Stimulated activated CD8-positive, alpha-beta memory T cell treated with anti-CD3 and anti-CD28 coated beads, Interleukin-4, amount 100 ng/mL, for 4 hours (primary cell): ENCODE measurements at places on chromosomes 11 and 22.

DNA sequence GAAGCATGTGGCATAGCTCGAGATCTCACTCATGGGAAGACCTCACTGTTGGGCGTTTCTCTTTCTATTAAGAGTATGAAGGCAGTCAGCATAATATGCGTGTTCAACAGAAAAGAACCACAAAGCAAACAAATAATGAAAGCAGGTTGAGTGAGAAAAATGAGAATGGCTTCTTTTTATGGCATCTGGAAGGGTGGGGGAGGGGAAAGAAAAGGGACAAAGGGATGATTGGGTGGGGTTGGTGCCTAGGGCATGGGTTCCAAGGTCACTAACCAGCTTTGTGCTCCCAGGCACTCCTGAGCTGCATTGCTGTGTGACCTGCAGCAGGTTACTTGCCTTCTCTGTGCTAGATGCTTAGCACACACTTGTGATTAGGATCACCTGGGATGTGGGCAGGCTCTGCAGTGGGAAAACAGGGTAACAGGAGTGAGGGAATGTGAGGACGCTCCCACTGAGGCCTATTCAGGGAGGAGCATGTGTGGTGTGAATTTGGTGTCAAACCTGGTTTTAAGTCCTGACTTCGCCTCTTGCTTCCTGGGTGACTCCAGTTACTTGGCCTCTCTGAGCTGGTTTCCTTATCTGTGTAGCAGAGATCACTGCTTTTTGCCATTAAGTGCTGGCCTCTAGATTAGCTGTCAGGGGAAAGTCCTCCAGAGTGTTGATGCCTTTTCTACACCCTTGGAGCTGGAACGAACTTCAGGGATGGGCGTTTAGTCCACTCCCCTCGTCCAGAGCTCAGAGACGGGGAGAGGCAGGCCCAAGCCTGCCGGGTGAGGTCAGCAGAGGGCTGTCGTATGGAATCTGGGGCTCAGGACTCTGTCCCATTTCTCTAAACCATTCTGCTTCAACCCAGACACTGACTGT is 74.8 kb downstream of the KIAA1671 start:
- DNase-seq = no peak

DNA sequence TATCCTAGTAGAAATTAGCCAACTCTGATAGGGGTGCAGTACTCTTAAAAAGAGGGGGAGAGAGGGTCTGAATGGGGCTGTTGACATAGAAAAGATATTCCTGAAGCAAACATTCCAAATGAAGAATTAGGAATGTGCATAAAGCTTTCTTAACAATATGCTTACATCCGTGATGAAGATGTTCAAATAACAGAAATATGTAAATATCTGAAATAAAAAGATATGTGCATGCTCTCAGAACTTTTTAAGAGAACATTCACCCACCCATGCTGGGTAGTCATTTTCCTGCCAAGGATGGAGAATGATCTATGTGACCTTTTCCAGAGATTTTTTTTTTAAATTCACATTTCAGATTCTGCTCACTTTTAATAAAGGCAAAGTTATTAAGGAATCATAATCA is 80.6 kb downstream of the GRIA4 start:
- DNase-seq = no peak

- no peak for DNase-seq
These were observed 2.3 kb downstream of the C1QTNF6 start for GRCh38 chr22:37185646-37186227.

GRCh38 chr22:19760058-19760950 is at the start of gene TBX1:
TBX1 (plus strand) TSS chr22:19760778; CDS start chr22:19760844, 66 bp downstream.
- no peak for DNase-seq

GRCh38 chr11:105361651-105362050 is 222.1 kb upstream of the CARD18 start:
- no peak for DNase-seq

DNA sequence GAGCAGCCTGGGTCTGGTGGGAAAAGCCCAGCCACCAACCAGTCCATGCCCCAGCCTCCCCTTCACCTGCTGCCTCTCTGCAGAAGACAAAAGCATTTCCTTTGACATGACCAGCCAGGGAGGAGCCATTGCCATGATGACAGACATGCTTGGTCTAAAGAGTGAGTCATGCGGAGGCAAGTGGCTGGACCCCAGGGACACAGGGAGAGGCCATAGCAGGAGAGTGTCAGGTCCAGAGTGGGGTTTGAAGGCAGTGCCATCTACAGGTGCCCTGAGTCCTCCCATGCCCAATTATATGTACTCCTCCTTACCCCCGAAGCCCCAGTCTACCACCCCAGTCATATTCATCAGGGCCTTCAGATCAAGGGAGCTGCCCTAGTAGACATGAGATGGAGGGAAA is 67.4 kb downstream of the SCN3B start:
- DNase-seq = no peak

DNA sequence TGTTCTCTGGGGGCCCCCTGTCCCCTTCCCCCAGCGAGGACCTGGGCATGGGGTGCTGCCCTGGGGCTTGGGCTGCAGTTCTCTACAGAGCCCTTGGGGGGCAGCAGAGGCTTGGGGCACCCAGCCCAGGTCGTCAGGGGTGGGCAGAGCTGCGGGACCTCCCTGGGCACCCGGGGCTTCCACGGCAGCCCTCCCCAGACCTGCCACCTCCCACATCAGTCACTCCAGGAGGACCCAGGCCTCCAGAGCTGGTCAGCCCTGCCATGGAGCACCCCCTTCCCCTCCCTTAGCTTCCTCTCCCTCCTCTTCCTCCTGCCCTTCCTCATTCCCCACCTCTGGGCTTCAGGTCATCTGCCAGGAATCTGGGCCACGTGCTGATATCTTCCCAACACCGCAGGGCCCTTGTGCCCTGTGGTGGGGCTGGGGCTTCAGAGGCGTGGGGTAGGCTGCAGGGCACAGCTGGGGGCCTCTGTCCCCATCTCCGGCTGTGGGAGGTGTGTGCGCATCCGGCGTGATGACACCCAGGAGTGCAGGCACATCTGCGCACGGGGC is 5.8 kb downstream of the TSPAN4 start:
- DNase-seq = peak; percentile 33

DNA sequence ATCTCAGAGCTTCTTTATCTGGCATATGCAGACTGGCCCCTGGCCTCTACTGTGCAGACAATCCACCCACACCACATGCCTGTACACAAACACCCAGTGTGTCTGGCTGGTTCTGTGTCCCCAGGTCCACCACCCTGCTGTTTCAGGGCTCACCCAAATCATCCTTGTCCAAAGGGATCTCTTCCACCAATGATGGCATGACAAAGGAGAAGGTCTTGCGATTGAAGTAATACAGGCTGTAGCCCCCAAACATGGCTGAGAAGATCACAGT is 1.7 kb downstream of the SLC37A4 start:
- no peak for DNase-seq

- DNase-seq = no peak
These were observed 5.3 kb upstream of the OR52M1 start for GRCh38 chr11:4539603-4540219.

- DNase-seq = no peak
These were observed 4167.4 kb upstream of the OR11H1 start for GRCh38 chr22:11360632-11361031.

GRCh38 chr11:55263081-55263480 is 1.1 kb downstream of the TRIM48 start:
- DNase-seq = no peak

DNA sequence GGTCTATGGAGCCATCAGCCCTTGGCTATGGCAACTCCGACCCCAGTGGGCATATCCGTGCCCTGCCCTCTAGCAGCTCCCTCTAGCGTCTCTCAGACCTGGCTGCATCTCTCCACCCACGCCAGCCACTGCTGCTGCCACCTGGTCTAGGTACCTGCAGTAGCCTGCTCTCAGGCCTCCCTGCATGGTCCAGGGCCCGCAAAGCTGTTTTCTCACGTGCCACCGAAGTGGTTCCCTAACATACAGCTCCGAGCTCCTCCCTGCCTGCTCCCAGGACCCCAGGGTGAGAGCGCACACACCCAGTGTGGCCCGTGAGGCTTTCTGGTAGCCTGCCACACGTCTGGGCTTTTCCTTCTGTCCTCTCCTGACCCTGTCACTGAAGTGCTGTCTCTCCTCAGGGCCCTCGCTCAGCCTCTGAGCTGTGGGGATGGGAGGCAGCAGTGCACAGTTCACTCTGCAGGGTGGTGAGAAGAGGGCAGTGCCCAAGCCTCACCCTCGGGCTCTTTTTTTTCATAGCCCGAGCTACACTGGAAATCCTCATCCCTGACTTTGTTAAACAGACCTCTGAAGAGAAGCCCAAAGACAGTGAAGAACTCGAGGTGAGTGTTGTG is 14.3 kb downstream of the DGCR8 start:
- no peak for DNase-seq

- no peak for DNase-seq
These were observed 60.5 kb upstream of the MMP13 start for GRCh38 chr11:103016031-103016430.

DNA sequence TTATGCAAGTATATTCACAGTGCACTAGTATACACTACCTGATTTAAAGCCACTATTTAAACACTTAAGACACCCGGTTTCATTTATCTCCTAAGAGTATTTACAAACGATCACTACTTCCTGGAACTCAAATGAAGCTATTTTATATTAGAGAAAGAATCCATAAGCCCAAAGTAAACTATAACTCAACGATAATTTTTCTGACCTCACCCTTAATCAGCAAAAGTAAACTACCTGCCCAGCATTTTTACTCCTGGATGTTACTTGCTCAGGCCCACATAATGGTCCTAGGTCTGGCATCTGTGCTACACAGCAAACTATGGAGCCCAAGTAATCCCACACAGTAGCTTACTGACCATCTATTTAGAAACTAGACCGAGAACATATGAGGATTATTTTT is 33.4 kb downstream of the TSG101 start:
- DNase-seq = no peak

- no peak for DNase-seq
These were observed 15.4 kb downstream of the SHANK2 start for GRCh38 chr11:71236836-71237475.

GRCh38 chr11:12451179-12451814 is 73.9 kb downstream of the PARVA start:
- DNase-seq = no peak

DNA sequence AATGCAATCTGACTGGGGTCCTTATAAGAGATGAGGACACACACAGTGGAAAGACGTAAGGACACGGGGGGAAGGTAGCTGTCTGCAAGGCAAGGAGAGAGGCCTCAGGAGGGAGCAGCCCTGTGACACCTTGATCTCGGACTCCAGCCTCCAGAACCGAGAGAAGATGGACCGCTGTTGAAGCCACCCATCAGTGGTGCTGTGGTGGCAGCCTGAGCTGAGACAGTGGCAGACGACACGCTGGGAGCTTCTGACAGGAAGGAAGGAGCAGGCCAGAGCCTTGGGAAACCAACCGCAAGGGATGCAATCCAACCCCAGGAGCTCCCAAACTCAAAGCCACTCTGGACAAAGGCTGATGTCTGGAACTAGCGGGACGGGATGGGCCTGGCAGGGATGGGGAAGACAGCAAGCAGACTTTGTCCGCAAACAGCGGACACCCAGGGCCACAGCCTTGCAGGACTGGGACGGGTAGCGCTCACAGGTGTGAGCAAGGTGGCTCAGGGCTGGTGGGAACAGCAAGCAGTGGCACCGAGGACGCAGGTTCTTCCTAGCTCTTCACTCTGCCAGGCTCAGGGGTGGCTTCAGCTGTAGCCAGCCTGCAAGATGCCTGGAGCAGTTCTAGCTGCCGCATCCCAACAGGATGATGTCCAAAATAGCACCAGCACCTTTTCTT is 10.9 kb downstream of the LTO1 start:
- no peak for DNase-seq

- DNase-seq = no peak
These were observed 39.9 kb upstream of the MYO18B start for GRCh38 chr22:25702040-25702439.

DNA sequence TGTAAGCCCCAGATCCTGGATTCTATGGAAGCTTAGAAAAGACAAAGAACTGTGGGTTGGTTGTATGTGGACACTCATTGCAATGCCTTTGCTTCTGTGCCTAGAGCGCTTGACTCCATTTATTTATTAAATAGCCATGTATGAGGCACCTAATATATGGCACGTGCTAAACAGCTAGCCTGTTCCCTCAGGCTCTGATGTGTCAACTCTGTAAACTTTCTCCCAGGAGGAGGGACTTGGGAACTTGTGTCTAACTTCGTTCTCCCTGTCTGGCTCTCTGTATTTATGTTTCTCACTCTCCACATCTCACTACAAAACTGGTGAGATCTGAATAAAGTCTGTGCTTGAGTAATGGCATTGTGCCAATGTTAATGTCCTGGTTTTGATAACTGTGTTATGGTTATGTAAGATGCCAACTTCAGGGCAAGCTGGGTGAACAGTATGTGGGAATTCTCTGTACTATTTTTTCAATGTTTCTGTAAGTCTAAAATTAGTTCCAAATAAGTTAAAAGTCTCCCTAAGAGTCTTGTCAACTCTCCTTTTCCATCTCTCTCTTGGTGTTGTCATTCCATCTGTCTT is 34.1 kb upstream of the ZBTB16 start:
- DNase-seq = no peak

- DNase-seq = no peak
These were observed 41.9 kb upstream of the PCF11 start for GRCh38 chr11:83115026-83115425.

- no peak for DNase-seq
These were observed 56.1 kb upstream of the PTPRJ start for GRCh38 chr11:47924184-47924691.
